ENCODE measurements at places on chromosomes 1 and 21.

- DNase-seq = peak; percentile 95
Measured at GRCh38 chr1:151542710-151543129, 2.6 kb downstream of the TUFT1 start.

GRCh38 chr1:7525338-7526063 lies 245.6 kb upstream of the VAMP3 start:
- DNase-seq = no peak

GRCh38 chr1:56017336-56017735 lies 562.0 kb downstream of the PLPP3 start:
- DNase-seq = no peak

GRCh38 chr1:230858236-230858820 lies 10.0 kb downstream of the C1orf198 start:
- no peak for DNase-seq

GRCh38 chr21:25559746-25560145 lies 47.5 kb downstream of the MRPL39 start:
- no peak for DNase-seq

- no peak for DNase-seq
Measured at GRCh38 chr1:203681739-203682138, 55.1 kb downstream of the ATP2B4 start.

- DNase-seq = no peak
Measured at GRCh38 chr1:101105877-101106276, 80.3 kb upstream of the DPH5 start.

DNA sequence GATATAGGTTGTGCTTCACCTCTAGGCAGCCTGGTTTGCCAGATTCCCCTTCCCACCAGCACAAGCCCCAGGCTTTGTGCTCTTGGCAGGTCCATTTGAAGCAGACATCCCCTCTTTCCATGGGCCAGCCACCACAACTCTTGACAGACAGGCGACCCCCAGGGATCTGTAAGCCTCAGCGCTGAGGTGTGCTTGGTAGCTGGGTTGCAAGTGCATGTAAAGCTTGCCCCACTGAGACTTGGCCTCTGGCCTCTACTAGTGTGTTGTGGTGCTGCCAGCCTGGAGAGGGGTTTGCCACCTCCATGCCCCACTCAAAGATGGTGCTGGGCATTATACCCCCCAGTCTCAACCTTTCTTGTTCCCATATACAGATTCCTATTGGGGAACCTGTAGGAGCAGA lies 103.9 kb downstream of the HMCN1 start:
- no peak for DNase-seq

GRCh38 chr21:31218830-31219608 lies 125.0 kb downstream of the TIAM1 start:
- DNase-seq = peak; percentile 32

GRCh38 chr1:160549665-160550006 lies 26.6 kb upstream of the SLAMF6 start:
- DNase-seq = no peak

- no peak for DNase-seq
Measured at GRCh38 chr1:204114606-204115005, 37.2 kb downstream of the ETNK2 start.
